ENCODE measurements at places on chromosomes 16 and 17.

DNA sequence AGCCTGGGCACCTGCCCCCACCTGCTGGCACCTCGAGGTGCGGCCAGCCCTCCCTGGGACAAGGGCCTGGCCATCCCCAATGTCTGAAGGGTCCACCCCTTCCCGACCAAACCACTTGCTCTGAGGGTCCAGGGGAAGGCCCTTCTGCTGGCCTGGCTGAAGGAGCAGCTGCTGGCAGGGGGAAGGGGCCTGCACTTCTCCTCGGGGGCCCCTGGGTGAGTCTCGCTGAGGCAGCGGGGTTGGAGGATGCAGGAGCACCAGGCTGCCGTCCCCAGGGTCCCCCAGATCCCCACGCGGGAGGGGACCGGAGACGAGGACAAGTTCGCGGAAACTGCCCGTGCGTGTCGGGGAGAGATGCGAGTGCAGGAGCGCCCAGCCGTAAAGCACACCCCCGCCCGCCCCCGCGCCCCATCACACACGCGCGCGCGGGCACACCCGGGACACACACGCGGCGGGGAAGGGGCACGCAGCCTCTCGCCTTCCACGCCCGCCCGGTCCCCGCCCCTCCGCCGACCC is 725 bp upstream of the CACNA1H start:
- no peak for DNase-seq

DNA sequence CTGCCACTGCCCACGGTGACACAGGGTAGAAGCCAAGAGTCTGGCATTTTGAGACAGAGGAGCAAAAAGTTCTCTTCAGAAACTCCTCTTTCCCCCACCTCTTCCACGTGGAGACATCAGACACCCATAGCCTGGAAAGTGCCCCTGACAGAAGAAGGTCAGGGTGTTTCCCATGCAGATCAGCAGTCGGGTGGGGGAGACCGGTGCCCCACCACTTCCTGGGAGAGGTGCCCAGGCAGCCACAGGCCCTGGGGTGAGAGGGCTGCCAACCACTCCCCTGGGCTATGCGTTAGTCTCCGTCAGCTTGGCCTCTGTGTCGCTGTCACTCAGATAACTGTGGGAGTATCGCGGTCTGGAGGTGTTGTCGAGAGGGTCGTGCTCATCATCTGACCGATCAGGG is 31.5 kb downstream of the PIPOX start:
- DNase-seq, result no peak

- DNase-seq, result no peak
Observed at GRCh38 chr16:77674888-77675287, 47.4 kb upstream of the NUDT7 start.

GRCh38 chr16:66474750-66475199 is 47.7 kb downstream of the BEAN1 start:
- DNase-seq, result no peak

DNA sequence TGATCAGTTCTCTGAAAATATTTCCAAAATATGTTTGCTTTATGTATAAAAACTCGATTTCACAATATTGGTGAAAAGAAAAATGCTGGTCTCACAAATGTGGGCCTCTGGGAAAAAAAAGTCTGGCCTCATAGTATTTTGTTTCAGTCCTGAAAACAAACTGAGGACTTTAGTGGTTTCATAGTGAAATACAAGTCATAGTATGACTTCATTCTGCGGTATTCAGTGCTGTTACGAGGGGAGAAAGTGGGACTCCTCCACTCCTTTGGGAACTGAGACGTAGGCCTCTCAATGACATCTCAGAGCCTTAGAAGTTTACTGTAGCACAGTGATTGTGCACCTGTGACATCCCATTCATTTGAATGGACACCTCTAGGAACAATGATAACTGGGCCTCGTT is 56.0 kb downstream of the CYB561 start:
- no peak for DNase-seq

DNA sequence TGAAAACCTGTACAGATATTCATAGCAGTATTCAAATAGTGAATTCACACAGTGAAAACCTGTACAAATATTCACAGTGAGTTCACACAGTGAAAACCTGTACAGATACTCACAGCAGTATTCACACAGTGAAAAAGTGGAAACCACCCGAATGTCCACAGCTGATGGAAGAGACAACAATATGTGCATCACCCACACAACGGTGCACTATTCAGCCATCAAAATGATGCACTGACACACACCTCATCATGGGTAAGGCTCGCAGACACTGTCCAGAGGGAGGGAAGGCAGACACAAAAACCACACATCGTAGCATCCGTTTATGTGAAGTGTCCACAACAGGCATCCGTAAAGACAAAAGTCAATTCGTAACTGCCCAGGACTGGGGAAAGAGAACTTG is 100.9 kb downstream of the VPS53 start:
- DNase-seq, result no peak

DNA sequence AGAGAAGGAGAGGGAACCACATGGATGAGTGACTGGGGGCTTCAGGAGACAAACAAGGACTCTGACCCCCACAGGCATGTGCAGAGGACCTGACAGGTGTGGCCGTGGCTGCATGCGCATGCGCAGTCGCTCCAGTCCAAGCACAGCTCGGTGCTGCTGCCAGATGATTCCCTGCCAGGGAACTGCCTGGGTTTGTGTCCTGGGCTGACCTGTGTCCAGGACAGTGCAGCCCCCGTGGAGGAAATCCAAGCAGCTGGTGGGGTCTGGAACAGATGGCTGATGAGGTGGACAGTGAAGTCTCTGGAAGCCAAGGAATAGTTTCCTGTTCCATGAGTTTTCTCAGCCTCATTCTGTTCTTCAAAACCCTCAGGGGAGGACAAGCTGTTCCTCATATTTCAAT is 27.3 kb downstream of the LASP1 start:
- DNase-seq, result no peak

- no peak for DNase-seq
Observed at GRCh38 chr17:64777415-64778239, 115.5 kb upstream of the SMURF2 start.
